ENCODE measurements at places on chromosomes 11 and 22. TPM values are rescaled to one million over a fixed set of nuclear protein-coding genes. Genes with fewer than 3 reads are reported as not detected.

GRCh38 chr22:23182309-23183060 is 2.2 kb downstream of the BCR start:
- DNase-seq, result peak; percentile 37
- H3K4me3 ChIP-seq, result peak overlapping the region; percentile 79
- peaks cover 27% of the 10 kb centered on the region for H3K36me3 ChIP-seq
- H3K4me1 ChIP-seq, result peaks cover 62% of the 10 kb centered on the region

- H3K4me1 ChIP-seq, result no peaks in the 10 kb centered on the region
- H3K27me3 ChIP-seq, result peaks cover 9% of the 10 kb centered on the region
- H3K27ac ChIP-seq, result no peak overlapping the region
- H3K4me3 ChIP-seq, result no peak overlapping the region
These were observed 10.4 kb upstream of the TUB start for GRCh38 chr11:8070417-8071115.

DNA sequence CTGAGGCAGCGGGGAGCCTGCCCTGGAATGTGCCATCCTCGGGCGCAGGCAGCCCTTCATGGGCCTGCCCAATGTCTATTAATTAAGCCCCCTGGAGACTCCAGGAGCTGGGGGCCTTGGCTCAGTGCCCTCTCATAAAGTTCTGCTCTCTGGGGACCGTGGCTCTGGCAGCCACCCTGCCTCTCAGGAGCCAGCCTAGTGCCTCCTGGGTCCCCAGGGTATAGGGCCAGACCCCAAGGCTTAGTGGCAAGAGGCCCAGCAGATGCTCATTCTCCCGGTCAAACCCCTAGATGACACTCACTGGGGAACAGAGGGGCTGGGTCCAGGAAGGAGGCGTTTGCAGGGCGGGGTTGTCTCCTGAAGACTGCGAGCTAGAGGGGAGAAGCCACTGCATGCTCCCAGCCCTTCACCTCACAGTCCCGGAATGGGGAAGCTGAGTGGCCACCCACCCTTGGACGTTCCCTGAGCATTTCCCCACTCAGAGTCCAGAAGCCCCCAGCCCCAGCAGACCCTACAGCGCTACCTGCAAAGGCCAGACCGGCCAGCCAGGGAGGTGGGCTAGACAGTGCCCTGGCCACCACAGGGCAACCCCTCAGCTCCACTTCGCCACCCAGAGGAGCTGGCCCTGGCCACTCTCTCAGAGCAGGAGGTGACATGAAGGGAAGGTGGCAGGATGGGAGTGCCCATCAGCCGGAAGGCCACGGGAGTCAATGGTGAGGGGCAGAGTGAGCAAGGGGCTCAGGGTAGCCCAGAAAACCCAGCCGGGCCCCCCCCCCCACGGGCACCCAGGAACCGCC is 83.0 kb downstream of the CDKN1C start:
- H3K4me1 ChIP-seq, result no peaks in the 10 kb centered on the region
- no peak overlapping the region for H3K4me3 ChIP-seq
- H3K36me3 ChIP-seq, result no peaks in the 10 kb centered on the region
- H3K27ac ChIP-seq, result no peak overlapping the region

- no peaks in the 10 kb centered on the region for H3K36me3 ChIP-seq
- no peak overlapping the region for H3K27ac ChIP-seq
- no peak for DNase-seq
- H3K27me3 ChIP-seq, result peaks cover 61% of the 10 kb centered on the region
- no peak overlapping the region for H3K4me3 ChIP-seq
These were observed 26.6 kb downstream of the EHF start for GRCh38 chr11:34647532-34647931.

DNA sequence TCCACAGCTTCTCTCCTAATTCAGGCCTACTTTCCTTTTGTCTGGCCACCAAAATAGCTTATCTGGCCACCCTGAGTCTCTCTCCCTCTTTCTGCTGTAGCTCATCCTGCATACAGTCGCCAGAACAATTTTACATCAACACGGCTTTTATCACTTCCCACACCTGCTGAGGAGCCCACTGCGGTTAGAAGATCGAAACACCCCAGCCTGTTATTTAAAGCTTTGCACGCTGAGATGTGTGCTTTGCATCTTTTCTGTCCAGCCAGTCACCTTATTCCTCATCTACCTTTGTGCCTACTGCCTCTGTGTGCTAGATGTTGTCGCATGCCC is 96.0 kb downstream of the COMMD9 start:
- no peak overlapping the region for H3K4me3 ChIP-seq
- no peak for DNase-seq
- H3K27ac ChIP-seq, result no peak overlapping the region
- H3K4me1 ChIP-seq, result no peaks in the 10 kb centered on the region
- peaks cover 4% of the 10 kb centered on the region for H3K27me3 ChIP-seq
- no peaks in the 10 kb centered on the region for H3K36me3 ChIP-seq

DNA sequence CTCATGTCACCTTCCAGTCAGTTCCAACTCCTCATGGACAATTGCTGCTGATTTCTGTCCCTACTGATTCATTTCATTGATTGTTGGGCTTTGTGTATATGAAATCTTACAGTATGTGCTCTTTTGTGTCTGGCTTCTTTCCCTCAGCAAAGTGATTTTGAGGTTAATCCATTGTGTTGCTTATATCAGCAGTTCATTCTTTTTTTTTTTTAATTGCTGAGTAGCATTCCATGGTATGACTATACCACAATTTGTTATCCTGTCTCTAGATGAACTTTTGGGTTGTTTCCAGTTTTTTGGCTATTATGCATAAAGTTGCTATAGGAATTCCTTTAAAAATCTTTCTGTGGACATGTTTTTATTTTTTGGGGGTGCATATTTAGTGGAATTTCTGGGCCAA is 59.9 kb downstream of the NXPE1 start:
- H3K4me3 ChIP-seq, result no peak overlapping the region
- H3K36me3 ChIP-seq, result no peaks in the 10 kb centered on the region
- DNase-seq, result no peak
- no peaks in the 10 kb centered on the region for H3K27me3 ChIP-seq
- no peak overlapping the region for H3K27ac ChIP-seq
- no peaks in the 10 kb centered on the region for H3K4me1 ChIP-seq

DNA sequence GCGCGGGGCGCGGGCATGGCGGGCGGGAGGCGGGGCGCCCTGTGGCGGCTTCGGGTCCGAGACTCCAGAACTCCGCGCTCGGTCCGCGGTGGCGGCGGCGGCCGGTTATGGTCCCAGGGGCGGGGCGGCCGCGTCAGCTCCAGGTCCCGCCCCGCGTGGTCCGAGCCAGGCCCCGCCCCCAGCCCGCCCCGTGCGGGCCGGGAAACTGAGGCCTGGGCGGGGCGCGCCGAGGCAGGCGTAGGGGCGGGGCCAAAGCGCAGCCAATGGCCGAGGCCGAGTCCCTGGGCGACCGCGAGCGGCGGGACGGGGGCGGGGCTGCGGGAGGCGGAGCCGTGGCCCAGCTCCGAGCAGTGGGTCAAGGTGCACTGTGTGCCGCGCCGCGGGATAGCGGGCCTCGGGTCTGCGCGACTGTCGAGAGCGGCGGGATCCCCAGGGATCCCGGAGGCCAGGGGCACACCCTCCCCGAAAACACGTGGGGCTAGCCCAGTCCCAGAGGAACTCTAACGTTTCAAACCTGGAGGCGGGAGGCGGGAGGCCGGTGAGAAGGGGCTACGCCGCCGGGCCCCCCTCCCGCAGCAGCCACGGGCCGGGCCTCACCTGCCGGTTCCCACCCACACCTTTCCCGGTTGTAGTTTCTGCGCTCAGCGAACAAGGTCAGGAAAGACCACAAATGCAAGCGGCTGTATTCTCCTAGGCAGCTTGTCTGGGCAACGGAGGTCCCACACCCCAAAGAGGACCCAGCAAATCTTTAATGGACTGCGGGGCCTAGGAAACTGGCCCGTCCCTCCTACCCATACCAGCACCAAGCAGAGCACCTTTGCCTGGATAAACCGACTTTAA is at the start of gene SLC25A1:
Gene SLC25A1 (minus strand): TSS at position 80 of the 840 bp plus-strand sequence. CDS start 63 bp downstream, at position 17.
- no peaks in the 10 kb centered on the region for H3K36me3 ChIP-seq
- peaks cover 40% of the 10 kb centered on the region for H3K4me1 ChIP-seq
- no peaks in the 10 kb centered on the region for H3K27me3 ChIP-seq
- H3K4me3 ChIP-seq, result peak within 1 kb of the TSS; percentile 78
- H3K27ac ChIP-seq, result peak within 1 kb of the TSS; percentile 60
- peak; percentile 88 for DNase-seq

- H3K4me3 ChIP-seq, result no peak within 1 kb of the TSS
- H3K27me3 ChIP-seq, result peaks cover 11% of the 10 kb centered on the region
- DNase-seq, result no peak
- no peaks in the 10 kb centered on the region for H3K36me3 ChIP-seq
- no peak within 1 kb of the TSS for H3K27ac ChIP-seq
- H3K4me1 ChIP-seq, result peaks cover 21% of the 10 kb centered on the region
These were observed at the start of gene CDHR5 for GRCh38 chr11:624705-625635. Gene CDHR5, minus strand, starts transcription at chr11:624955. Its CDS starts 53 bp downstream, at chr11:624902.

DNA sequence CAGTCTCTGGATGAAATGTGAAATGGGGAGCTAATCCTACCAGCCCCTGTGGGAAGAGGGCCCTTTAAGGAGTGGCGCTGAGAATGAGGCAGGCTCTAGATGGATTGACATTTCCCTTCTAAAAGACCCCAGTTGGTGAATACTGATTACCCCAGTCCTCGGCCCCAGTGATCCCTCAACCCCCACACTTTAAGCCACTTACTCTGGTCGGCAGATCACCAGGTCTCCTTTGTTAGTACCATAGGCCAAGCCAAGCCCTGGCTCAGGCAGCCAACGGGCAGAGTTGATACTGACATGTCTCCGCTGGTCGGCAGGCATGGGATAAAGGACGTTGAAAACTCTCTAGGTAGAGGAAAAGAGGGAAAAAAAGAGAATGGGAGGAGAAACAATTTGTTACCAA is 26.1 kb upstream of the CHRM4 start:
- DNase-seq, result no peak
- H3K27me3 ChIP-seq, result no peaks in the 10 kb centered on the region
- peaks cover 38% of the 10 kb centered on the region for H3K36me3 ChIP-seq
- no peak overlapping the region for H3K27ac ChIP-seq

GRCh38 chr22:27083610-27084009 is 426.2 kb downstream of the MIAT start:
- peaks cover 8% of the 10 kb centered on the region for H3K27me3 ChIP-seq
- no peaks in the 10 kb centered on the region for H3K4me1 ChIP-seq
- no peak overlapping the region for H3K27ac ChIP-seq

DNA sequence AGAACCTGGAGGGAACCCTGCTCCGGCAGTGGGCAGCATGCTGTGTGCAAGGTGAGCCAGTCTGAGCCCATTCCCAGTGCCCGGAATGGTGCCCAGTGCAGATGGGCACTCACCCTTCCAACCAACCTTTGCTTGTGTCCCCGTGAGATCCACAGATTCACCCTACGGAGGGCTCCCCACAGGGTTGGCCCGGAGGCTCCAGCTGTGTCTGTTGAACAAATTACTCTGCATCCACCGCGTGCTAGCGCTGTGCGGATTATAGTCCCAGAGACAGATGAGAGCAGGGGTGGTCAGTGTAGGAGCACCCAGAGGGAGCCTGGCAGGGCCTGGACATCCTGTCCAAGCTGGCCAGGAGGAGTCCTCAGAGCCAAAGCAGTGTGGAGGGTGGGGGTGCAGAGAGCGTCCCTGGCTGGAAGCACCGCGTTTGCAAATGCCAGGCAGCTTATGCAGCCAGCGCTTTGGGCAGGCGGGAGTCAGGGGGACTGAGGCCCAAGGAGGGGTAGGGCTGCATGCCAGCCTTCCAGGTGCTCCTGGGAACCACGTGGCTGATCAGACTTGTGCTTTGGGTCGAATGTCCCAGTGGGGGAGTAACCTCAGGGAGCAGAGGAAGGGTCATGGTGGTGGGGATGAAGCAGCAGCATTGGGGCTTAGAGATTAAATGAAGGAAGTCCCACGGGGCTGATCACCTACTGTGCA is 80.5 kb downstream of the KCNQ1 start:
- no peak overlapping the region for H3K27ac ChIP-seq
- no peak for DNase-seq
- H3K4me3 ChIP-seq, result no peak overlapping the region
- no peaks in the 10 kb centered on the region for H3K27me3 ChIP-seq

DNA sequence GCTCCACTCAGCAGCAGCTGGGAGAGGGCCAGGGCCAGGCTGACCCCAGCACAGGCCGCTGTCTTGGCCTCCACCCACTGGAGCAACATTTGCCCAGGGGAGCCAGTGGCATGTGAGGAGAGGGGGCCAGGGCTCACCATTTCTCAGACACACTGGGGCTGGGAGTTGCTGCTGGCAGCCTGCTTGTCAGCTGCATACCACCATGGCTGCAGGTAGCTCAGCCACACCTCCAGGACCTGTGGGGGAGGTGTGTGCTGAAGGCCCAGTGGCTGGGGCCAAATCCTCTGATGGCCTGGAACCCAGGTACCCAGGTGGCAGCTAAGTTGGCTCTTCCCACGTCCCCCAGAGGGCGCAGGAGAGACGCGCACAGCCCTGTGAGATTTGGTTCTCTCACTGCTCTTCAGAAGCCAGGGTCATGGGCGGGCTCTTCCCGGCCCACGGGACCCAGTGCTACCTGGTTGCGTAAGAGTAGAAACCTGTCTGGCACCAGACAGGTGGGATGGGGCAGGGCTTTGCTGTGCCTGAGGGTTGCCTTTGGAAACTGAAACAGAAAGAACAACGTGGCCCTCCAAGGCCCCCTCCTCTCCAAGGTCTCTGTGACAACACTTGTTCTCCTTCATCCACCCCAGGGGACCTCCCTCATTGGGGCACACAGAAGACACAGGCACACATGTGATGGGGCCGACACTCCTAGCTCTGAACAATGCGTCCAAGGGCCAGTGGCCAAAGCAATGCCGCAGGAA is 98.8 kb downstream of the MED15 start:
- no peak overlapping the region for H3K4me3 ChIP-seq
- H3K36me3 ChIP-seq, result no peaks in the 10 kb centered on the region
- no peaks in the 10 kb centered on the region for H3K27me3 ChIP-seq
- peaks cover 5% of the 10 kb centered on the region for H3K4me1 ChIP-seq

DNA sequence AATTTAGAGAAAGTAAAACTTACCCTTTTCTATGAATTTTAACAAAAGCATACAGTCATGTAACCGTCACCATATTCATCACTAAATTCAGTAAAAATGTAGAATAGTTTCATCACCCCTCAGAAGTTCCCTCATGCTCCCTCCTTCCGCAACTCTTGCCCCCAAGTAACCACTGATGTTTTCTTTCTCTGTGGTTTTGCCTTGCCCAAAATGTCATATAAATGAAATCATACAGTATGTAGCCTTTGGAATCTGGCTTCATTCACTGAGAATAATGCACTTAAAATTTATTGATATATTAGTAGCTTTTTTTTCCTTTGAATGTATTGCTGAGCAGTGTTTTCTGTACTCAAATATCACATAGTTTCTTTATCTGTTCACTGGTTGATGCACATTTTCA is 60.1 kb downstream of the DCUN1D5 start:
- no peak overlapping the region for H3K27ac ChIP-seq
- peaks cover 20% of the 10 kb centered on the region for H3K4me1 ChIP-seq
- no peaks in the 10 kb centered on the region for H3K36me3 ChIP-seq
- H3K4me3 ChIP-seq, result no peak overlapping the region
- no peaks in the 10 kb centered on the region for H3K27me3 ChIP-seq
- DNase-seq, result no peak

- H3K36me3 ChIP-seq, result no peaks in the 10 kb centered on the region
- H3K4me3 ChIP-seq, result no peak overlapping the region
- no peaks in the 10 kb centered on the region for H3K27me3 ChIP-seq
- no peak overlapping the region for H3K27ac ChIP-seq
These were observed 908.6 kb downstream of the NTM start for GRCh38 chr11:132278801-132279574.

GRCh38 chr22:34096770-34097169 is 176.5 kb upstream of the LARGE1 start:
- H3K27me3 ChIP-seq, result no peaks in the 10 kb centered on the region
- H3K4me1 ChIP-seq, result no peaks in the 10 kb centered on the region
- no peak overlapping the region for H3K27ac ChIP-seq
- DNase-seq, result no peak
- no peak overlapping the region for H3K4me3 ChIP-seq

Gene CHST1
- not detected for total RNA-seq

Gene ACTN3
- total RNA-seq, result not detected

Gene PATE4
- total RNA-seq, result not detected

Gene TMEM45B
- total RNA-seq, result not detected

Gene LRRC56
- 2.2 TPM for total RNA-seq

Gene OR4D10
- not detected for total RNA-seq

Gene RASGRP2
- 115 TPM for total RNA-seq

Gene C11orf21
- 37.1 TPM for total RNA-seq

All from activated CD8-positive, alpha-beta T cell treated with anti-CD3 and anti-CD28 coated beads, Interleukin-2, amount 10 ng/mL, durations not matched to agents 7 days and 5 days (primary cell).